GM23338 (cell line): ENCODE measurements at places on chromosomes 2 and 18.

GRCh38 chr2:203594541-203594940 lies 59.4 kb upstream of the RAPH1 start:
- no peak for DNase-seq

DNA sequence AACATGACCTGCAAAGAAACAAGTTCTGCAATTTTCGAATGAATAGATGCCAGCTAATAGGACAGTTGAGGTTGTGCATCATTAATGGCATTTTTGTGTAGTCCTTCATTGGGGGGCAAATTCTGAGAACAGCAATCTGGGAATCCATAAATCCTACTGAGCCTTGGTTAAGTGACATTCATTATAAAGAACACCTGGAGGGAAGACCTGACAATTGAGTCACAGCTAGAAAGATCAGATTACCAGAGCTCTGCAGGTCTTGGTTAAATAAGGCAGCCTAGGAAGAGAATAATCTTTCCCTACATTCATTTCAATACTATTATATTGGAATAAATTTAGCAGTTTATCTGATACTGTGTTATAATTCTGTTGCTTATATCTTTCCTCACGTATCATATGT lies 14.3 kb downstream of the KCNH7 start:
- DNase-seq = peak; percentile 62

DNA sequence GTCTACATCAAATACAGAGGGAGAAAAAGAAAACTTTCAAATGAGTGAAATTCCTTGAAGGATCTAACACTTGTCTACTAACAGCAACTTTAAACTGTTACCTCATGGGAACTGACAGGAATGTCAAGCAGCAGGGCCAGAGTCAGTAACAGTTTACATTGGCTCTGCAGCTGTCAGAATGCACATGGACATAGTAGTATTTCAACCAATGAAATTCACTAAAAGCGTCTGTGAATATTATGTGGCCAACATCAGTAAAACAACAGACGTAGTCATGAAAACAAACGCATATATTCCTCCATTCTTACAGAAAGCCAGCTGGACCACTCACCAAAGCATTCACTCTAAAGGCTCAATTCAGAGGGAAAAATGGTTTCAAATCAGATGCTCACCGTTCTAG lies 79.3 kb upstream of the RNU4ATAC start:
- DNase-seq = no peak

DNA sequence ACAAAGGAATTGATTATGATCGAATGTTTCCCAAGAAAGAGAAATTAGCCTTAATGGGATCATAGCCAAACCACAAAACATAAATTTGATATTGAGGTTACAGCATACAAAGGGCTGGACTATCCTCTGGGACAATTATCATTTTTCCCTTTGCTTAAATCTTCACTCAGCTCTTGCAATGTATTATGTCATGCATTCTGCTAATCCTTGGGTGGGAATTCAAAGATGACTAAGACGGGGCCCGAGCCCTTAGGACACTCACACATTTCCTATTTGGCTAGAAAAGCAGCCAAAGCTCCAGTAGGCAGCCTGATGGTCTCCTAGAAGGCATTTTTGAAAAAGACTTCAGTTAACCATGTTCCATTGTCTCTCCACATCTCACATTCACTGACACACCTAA lies 17.2 kb upstream of the NMI start:
- no peak for DNase-seq

DNA sequence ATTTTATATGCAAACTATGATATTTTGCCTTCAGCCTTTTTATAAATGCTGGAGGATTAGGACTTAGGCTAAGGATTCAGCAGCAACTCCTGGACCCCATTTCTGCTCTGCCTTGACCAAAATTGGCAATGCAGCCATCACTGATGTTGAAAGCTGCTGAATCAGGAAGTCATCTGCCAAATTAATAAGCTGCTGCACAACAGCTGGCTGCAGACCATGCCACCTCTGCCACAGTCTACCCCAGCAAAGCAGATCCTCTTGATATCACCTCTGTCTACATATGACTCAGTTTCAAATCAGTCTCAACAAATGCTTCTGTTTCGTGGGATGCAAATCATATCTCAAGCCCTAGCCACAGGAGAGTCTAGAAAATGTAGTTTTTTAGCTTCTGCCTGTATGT lies 7.1 kb upstream of the SOS1 start:
- no peak for DNase-seq

DNA sequence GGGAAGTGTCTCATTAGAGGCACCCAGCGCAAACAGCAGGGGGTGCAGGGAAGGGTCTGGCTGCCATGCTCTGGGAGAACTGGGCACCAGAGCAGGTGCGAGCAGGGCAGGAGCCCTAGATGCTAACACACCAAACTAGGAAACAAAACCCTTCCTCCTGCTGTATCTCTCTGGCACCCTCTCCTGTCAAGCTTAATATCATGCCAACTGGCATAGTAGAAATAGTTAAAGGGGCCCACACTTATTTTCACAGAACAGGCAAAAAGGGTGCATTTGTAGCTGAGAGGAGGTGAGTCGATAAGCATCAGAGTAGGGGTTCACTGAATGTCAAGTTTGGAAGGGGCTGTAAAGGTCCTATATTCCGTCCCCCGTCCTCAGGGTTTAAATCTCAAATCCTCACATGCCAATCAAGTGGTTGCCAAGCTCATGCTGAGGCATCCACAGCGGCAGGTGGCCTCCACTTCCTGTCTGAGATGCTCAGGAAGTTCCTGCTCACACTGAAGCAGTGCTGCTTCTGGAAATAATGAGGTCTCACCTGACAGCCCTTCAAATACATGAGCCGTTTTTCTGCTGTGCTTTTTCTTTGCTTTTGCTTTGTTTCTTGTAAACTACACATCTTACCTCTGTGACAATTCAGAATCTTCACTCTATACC lies 14.9 kb upstream of the ACKR3 start:
- no peak for DNase-seq

- DNase-seq = peak; percentile 76
Observed at GRCh38 chr2:43221124-43221762, 5.2 kb downstream of the ZFP36L2 start.

GRCh38 chr2:237511433-237511832 lies 24.4 kb downstream of the MLPH start:
- DNase-seq = no peak

DNA sequence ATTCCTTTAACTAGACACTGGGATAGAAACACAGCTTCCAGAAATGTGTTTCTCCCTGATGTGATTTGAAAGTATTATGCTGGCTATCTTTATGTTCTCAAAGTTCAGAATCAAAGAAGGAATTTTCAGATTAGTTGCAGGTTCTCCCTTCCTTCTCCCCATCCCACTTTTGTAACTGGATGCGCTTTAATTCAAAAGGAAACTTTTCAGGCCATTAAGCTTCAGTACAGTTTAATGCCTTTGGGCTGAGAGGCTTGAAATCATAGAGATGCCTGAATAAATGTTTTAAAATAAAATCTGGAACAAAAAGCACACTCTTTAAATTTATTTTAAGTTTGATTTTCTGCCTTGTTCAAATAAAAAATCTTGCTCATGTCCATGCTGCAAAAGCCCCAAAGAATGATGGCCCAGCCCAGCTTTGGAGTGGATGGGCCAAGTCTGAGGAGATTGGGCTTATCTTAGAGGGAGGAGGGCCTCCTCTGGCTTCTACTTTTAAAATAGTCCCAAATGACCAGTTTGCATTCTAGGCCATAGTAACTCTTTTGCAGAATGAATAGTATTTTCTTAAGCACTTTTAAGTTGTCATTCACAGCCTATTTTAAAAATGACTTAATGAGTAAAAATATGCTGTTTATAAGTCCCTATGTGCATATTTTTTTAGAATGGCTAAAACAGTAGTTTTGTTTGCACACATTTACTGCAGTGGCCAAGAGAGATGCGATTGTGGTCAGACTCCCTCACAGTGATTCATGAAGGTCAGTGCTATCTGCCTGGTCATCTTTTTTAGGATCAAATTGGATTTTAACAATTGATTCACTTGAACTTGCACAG lies 129.2 kb downstream of the MTX2 start:
- DNase-seq = no peak

DNA sequence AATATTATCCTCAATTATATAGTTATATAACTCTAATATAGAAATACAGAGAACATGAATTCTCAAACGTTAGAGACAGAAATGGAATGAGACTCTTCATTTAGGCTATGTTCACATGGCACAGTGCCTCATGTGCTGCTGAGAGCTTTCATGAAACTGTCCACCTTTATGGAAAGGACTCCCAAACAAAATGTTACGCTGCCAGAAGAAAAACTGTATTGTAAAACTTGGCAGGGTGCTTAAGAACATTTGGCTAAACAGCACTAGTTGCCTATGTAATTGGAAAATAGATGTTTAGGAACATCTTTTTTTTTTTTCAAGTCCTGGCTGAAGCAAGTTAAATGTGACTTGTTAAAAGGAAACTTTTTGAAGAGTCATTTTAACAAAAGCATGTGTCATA lies 396.0 kb downstream of the ERBB4 start:
- DNase-seq = no peak

- DNase-seq = no peak
Observed at GRCh38 chr2:203097735-203098134, 83.1 kb downstream of the NBEAL1 start.

- no peak for DNase-seq
Observed at GRCh38 chr2:24917086-24917485, 3.0 kb downstream of the ADCY3 start.

DNA sequence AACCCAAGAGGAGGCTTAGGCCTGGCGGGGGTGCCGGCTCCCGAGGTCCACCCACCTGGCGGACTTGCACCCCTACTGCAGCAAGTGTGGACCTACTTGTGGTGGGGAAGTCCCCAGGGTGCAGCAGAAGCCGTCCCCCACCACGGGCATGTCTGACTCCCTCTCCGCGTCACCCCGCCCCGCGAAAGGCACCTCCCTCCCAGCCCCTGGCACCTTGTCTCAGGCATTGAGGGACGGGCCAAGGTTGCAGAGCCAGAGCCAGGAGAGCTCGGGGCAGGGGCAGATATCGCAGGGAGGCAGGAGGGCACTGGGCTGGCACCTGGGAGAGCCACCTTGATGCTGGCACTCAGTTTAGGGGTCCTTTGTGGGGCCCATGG lies 19.0 kb downstream of the CROCC2 start:
- DNase-seq = no peak

DNA sequence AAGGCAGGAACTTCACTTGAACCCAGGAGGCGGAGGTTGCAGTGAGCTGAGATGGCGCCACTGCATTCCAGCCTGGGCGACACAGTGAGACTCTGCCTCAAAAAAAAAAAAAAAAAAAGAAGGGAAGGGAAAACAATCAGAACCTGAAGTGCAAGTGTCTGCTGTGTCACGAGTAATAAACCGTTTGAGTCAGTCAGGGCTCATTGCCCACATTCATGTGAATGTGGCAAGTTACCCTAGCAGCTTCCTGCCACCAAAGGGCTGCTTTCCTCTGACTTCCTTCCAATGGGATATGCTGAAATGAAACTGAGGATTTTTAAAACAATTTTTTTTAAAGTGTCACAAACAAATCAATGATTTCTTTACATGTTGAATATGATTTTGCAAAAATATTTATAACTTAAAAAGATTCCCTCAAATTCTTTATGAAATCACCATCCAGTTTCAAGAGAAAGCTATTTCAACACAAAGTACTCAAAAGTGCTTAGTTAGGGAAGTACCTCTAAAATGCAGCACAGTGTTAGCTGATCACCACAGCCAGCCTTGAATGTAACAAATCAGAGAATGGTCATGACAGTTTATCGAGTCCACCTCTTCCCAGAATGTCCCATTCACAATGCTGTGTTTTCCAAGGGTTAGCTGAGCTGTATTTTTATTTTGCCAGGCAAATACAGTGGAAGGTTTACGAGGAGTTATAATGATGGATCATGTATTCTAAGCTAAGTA lies 36.4 kb downstream of the WDSUB1 start:
- DNase-seq = no peak

GRCh38 chr2:110211938-110212858 lies at the start of gene MTLN:
Gene MTLN, minus strand, starts transcription at chr2:110212547. Its CDS starts 22 bp downstream, at chr2:110212525.
- peak; percentile 78 for DNase-seq

DNA sequence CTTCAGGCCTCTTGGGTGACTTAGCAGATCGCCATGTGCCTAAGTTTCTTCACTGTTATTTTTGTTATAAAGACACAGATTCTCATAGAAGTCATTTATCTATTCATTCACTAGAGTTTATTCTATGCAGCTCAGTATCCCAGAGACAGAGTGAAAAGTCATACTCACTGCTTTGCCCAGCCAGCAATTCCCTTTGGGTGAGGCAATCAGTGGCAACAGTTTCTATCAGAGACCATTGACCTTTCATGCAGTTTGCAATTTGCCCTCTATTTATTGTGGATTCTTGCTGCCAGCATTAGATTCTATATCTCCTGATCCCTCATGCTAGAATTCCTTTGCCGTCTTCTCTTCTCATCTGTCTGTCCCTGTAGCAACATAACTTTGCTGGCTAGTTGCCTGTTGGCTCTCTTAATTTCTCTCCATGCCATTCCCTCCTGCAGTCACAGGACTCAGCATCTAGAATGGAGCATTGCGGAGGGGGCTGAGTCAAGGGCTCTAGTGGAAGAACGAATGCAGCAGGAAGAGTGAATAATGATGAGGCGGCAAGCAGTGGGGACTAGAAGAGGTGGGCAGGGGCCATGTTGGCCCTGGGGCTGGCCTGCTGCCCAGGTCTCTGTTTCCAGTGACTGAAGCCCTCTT lies 12.2 kb downstream of the SLC9A4 start:
- no peak for DNase-seq

GRCh38 chr2:79511320-79511951 lies 1.4 kb upstream of the CTNNA2 start:
- DNase-seq = peak; percentile 94

DNA sequence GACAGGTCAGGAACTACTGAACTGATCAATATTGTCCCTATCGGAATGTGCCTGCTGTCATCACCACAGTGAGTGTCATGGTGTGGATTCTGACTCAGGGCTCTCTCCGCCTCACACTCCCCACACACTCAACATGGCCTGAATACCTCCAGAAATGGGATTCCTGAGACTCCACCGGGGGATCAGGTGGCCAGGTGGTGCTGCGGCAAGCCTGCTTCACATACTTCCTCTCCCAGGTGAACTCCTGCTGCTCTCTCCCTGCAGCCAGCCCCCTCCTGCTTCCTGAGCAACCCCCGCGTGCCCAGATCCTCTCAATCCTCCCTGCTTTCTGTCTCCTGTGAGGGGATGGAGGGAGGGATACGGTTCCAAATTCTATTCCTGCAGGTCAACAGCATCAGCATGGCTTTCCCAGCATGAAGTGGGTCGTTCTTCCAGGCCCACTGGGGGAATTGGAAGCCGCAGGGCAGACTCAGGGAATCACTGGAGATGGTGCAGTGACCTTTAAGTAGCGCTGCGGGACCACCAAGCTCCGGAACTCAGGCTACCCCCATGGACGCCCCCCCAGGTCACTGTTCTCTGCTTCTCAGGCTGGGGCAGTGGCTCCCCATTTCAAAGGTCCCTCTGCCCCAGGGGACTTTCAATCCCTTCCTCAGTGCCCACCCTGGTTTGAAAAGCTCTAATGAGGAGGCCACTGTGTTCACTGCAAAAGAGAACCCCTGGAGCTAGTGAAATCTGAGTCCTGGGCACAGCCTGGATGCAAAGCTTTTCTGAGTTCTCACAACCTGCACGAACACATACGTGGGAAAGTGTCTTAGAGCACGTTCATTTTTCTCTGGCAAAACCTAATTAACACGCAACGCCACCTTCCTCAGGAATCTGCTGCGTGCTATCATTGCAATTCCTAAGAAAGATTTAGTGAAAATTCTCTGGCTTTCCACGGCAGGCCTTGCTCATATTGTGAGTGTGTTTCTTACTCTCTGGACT lies 168.4 kb downstream of the ZFP36L2 start:
- DNase-seq = no peak
